Ovary (tissue), 10 donors: ENCODE measurements at places on chromosomes 2 and 18. TPM values are rescaled to one million over a fixed set of nuclear protein-coding genes. Genes with fewer than 3 reads are reported as not detected.

Gene MC2R
- total RNA-seq = not detected

Gene STK17B
- total RNA-seq = 3.3 TPM

Gene DYNAP
- total RNA-seq = not detected

Gene DCC
- total RNA-seq = under 0.01 TPM

Gene CTAGE1
- total RNA-seq = not detected

Gene C2orf72
- total RNA-seq = not detected

Gene PSTPIP2
- total RNA-seq = 6.5 TPM
